ENCODE measurements at places on chromosomes 3 and 15.
A peak's percentile ranks its signal among the peaks of the same experiment; 100 is the strongest.

DNA sequence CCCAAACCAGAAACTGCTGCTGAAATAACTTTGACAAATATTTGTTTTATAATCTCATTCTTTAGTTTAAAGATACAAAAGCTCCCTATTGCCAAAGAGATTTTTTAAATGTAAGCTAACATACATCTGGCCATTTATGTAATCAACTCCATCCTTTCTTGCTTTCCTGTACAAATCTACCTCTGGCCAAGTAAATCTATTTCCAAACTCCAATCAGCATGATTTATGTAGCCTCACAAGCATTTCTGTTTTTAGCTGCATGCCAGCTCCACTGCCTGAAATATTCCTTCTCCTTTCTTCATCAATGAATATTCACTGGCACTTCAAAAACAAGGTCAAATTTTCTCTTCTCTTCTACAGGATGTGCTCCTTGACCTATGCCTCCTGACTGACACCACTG, 80.0 kb downstream of the SHOX2 start:
- DNase-seq: no peak

DNA sequence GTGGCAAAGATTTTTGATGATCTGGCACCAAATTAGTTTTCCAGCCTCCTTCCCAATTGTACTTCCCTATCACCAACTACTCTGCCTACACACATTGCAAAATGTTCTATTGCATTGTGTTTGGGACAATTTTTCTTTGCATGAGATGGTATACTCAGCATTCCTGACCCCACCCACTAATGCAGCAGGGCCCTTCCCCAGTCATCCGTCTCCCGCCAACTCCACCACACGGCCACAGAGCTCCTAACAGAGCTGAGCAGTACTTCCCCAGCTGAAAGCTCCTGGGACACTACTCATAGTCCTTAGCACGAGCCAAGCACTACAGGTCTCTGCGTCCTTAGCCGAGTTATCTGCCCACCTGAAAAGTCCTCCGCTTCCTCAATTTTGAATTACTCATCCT, 34.2 kb downstream of the TXNRD3 start:
- DNase-seq: no peak

GRCh38 chr15:42130246-42130986, 26.0 kb downstream of the PLA2G4F start:
- no peak for DNase-seq

- peak; percentile 24 for DNase-seq
Measured at GRCh38 chr3:42302924-42303634, 37.1 kb upstream of the CCK start.

DNA sequence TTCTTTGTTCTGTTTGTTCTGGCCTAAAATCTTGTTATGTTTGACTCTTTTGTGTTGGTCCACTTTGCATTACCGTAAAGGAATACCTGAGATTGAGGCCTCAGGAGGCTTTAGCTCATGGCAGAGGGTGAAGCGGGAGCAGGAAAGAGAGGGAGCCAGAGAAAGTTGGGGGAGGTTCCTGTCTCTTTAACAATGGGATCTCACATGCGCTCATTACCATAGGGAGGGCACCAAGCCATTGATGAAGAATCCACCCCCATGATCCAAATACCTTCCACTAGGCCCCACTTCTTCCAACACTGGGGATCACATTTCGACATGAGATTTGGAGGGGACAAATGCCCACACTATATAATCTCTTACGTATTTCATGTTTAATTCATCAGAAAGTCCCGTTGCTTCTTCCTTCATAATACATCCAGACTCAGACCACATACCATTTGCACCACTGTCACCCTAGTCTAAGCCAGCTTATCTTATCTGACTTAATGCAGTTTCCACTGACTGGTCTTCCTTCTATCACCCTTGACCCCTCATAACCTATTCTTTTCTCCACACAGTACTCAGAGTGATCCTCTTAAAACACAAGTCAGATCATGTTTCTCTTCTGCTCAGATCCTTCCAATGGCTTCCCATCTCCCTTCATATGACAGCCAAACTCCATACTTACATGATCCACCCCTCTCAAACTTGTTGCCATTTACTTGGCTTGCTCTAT, 13.5 kb downstream of the KBTBD8 start:
- no peak for DNase-seq

DNA sequence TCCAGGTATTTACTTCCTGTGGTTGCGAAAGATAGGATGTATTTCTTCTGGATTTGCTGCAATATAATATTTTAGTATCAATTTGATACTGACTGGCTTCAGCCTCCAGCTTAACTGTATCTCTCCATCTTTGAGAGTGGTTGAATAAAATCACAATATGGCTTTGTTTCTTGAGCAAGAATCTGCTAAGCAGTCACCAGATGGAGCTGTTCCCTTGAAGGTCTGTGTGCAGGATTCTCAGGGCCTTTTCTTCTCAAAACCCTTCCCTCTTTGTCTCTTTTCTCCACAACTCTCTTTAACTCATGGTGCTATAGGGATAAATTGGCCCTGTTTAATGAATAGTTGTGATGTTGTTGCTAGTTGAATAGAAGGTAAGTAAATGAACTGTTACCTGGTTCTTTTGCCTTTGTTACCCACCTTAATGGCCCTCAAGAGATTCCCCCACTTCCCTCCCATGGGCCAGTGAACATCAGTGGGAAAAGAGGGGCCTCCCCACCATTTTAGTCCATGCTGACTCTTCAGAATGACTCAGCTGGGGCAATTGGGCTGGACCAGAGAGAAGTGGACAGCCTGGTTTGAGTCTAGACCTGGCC, 34.8 kb upstream of the RAB6B start:
- peak; percentile 79 for DNase-seq

DNA sequence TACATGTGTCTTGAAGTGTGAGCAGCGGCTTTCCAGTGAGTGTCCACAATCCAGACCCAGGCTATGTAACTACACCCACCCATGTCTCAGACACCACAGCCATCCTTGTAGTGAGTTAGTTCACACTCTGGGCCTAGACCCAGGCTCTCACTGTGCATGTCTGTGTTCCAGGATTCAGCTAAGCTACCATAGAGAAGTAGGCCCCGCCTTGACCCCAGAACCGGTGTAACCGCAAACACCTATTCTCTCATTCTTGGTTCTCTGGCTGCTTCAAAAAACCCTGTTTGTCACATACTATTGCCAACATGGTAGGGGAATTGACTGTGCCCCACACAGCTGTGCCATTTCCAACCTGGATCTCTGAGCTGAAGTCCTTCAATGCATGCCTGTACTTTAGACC, 560.6 kb downstream of the RSL24D1 start:
- no peak for DNase-seq

DNA sequence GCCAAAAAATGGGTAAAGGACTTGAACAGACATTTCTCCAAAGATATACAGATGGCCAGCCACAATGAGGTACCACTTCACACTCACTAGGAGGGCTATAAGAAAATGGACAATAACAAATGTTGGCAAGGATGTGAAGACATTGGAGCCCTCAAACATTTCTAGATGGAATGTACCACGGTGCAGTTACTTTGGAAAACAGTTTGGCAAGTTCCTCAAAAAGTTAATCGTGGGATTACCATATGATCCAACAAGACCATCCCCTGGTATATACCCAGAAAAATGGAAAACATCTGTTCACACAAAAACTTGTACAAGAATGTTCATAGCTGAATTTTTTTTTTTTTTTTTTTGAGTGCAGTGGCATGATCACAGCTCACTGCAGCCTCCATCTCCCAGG, 15.9 kb upstream of the HRH1 start:
- DNase-seq: no peak

DNA sequence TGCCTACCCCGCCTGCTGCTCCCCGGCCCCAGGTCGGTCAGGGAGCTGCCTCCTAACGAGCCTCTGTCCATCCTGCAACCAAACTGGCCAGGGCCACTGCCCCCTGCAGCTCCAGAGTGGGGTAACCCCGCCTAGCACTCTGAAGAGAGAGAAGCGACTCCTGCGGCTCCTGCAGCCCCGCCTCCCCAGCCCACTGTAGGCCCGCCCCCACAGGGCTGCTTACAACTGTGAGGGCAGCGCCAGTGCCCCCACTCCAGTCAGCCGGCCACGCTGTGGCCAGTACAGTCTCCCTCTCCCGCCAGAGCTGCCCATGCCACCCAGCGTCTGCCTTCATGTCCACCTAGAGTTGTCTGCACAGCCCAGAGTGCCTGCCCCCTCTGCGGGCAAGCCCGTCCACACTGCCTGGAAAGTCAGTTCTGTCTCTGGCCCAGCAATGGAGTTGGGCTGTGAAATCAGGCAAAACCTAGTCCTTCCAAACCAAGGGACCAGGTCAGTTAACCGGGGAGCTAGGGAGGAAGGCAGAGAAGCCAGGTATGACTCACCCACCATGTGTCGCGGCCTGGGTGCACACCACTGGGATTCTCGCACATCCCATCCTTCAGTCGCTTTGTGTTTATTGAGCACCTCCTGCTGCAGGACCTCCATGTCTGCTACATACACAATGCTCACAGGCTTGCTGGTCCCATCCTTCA, 2.4 kb downstream of the UCN2 start:
- DNase-seq: peak; percentile 86

- DNase-seq: no peak
Measured at GRCh38 chr3:56942523-56942922, 117.9 kb upstream of the SPATA12 start.

GRCh38 chr3:109387201-109387600, 49.9 kb upstream of the DPPA4 start:
- no peak for DNase-seq

DNA sequence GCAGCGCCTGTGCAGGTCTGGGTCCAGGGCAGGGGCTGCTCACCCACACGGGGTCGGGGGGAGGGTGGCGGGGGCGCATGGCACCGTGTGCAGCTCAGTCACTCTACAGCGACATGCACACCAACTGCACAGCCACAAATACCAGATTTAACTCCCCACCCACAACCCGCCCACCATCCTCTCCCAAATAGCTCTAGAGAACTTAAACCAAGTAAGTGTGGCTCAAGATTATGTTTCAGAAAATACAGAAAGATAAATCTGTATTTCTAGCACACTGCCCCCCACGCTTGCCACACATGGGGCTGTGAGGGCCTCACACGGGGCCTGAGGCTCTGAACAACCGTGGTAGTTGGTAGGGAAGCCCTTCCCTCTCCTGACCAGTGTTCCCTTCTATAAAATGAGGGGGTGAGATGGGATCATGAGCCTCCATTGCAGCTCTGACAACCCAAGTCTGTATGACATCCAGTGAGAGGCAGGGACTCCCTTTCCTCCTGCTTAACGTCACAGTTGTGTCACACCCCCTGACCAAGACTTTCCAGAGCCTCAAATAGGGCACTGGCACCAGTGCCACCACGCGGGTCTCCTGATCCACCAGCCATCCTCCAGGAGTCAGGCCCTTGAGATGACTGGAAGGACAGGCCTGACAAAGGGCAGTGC, 23.1 kb downstream of the POC1A start:
- no peak for DNase-seq

DNA sequence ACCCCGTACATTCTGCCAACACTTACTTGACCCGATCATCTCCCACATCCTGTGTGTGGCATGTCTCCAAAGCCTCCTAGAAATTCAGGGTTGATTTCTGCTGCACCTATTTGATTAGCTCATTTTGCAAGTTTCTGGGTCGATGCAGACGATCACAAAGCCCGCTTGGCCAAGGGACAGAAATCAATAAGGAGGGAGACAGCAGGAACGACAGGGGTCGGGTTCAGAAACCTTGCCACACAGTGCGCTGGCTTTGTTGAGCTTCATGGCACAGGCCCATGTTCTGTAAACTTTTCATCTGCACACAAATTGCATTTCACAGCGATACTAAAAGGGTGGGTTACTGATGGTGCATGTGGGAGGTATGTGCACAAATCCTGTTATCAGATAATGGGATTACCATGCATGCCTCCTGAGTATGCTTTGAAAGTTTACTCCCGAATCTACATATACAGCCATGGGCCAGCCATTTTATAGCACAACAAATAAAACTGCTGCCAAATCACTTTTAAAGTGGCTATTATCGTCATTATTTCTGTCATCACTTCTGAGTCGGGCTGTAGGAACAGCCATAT, 95.9 kb upstream of the ATP11B start:
- DNase-seq: no peak

GRCh38 chr3:54761637-54762036, 166.2 kb downstream of the LRTM1 start:
- no peak for DNase-seq

- DNase-seq: peak; percentile 26
Measured at GRCh38 chr15:67914537-67915460, 75.0 kb upstream of the RNU6-1 start.

DNA sequence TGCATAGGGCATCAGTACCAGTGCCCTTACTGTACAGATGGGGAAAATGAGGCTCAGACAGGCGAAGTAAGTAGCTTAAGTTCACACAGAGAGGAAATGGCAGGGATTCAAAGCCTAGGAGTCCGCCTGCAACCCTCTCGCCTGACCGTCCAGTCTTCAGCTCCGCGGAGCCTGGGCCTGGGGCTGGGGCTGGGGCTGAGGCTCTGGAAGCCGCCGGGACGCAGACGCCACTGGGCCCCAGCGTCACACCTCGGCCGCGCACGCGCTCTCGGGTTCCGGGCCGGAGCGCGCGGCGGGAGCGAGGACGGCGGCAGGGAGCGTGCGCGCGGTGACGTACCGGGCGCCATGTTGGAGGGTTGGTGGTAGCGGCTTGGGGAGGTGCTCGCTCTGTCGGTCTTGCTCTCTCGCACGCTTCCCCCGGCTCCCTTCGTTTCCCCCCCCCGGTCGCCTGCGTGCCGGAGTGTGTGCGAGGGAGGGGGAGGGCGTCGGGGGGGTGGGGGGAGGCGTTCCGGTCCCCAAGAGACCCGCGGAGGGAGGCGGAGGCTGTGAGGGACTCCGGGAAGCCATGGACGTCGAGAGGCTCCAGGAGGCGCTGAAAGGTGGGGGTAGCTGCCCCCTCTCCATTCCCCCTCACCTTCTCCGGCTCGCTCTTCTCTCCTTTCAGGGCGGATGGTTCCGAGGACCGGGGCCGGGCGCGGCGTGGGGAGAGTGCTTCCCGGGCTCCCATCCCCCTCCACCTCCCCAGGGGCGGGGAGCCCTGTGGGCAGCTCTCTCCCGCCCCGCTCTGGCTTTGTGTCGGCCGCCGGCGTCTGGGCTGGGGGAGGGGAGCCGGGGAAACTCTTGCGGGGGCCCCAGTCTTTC, at the start of gene PPP4R2:
Gene PPP4R2, plus strand, starts transcription at position 339 of the 861 bp plus-strand sequence. Its CDS starts 227 bp downstream, at position 566.
- DNase-seq: peak; percentile 94

GRCh38 chr3:84077479-84077878, 881.3 kb upstream of the CADM2 start:
- DNase-seq: peak; percentile 10

GRCh38 chr3:145118303-145118702, 1042.7 kb downstream of the PLOD2 start:
- no peak for DNase-seq

GRCh38 chr3:62918131-62918530, 42.9 kb upstream of the CADPS start:
- DNase-seq: no peak

GRCh38 chr3:17942856-17943255, 200.4 kb upstream of the TBC1D5 start:
- DNase-seq: no peak

DNA sequence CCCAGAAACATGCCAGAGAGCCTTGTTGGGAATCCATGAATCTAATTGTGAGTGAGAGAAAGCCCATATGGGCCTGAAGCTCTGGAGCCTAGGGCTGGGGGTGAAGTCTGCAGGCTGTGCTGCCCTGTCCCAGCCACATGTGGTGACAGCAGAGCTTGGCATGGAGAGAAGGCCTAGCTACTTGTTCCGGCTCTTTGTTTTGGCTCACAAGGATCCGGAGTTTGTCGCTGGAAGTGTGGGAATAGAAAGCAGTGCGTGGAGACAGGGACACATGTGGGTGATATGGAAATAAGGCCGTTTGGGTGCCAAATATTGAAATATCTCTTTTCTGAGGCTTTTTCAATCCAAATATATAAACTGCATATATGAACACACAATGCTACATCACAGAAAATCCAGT, 78.2 kb downstream of the CLSTN2 start:
- DNase-seq: no peak

GRCh38 chr15:85010386-85011159, 28.9 kb downstream of the PDE8A start:
- DNase-seq: peak; percentile 75
